ENCODE measurements at places on chromosomes 6 and 20.

GRCh38 chr20:51303731-51304670 lies 238.5 kb downstream of the NFATC2 start:
- DNase-seq = no peak

DNA sequence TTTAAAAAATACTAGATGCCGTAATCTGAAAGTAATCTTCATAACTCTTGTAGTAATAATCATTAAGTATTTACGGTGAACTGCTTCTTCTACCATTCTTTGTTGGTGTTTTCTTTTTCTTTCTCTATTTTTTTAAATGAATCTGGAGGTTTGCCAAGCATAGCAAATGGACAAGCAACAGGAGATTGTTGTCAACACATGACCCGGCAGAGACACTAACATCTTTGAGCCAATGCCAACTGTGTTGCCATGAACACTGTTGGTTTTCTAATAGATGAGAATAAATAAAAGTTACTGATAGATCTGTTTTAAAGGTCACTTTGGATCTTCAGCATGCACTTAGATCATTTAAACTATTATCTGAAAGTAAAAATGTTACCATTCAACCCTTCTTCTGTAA lies 523.6 kb upstream of the EYS start:
- DNase-seq = no peak

DNA sequence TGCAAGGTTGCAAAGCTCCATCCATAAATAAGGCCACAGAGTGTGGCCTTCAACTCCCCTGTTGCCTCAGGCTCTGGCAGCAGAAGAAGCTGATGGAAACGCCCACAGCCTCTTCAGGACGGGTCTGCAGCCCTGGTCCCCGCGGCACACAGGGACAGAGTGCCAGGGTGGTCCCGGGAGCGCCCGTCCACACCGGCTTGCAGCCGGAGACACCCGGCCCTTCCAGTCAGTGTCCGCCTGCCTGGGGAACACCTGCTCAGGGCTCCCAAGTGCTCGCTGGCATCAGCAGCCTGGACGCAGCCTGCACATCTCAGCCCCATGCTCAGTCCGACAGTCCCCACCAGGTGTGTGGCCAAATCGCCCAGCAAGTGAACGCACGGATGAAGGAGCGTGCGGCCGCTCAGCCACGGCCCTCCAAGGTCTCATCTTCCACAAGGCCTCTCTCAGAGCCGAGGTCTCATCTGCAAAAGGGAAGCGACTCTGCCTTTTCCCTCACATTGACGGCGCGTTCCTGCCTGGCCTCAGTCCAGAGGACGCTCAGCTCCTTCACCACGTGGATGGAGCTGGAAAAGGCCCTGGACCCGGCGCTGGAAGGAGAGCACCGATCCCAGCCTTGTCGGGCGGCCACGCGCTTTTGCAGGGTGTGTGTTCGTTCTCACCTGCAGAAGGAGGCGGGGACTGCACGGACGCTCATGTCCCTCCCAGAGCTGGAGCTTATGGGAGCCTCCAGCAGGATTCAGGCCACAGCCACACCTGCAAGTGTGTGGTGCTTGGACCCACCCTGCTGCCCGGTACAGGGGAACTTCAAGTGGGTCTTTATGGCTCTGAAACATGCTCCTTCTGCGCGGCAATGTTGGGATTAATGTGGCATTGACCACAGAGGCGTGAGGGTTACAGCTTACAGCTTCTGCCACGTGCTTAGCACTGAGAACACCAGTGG lies 180.4 kb downstream of the DLL1 start:
- DNase-seq = no peak

DNA sequence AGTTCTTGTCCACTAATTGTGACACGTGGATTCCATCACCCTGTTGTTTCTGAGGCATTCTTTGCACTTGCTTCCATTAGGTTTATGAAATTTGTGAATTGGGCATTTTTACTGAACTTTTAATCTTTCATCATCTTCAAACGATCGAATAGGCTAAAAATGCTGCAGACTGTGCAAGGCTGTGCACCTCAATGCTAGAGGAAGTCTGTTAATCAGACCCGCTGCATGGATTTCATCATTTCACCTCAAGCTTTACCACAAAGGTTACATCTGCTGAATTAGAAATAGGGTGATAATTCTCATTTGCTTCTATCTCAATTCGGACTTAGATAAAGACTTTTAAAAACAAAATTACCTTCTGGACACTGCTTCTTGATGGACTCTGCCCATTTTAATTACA lies 27.8 kb upstream of the F13A1 start:
- DNase-seq = no peak

DNA sequence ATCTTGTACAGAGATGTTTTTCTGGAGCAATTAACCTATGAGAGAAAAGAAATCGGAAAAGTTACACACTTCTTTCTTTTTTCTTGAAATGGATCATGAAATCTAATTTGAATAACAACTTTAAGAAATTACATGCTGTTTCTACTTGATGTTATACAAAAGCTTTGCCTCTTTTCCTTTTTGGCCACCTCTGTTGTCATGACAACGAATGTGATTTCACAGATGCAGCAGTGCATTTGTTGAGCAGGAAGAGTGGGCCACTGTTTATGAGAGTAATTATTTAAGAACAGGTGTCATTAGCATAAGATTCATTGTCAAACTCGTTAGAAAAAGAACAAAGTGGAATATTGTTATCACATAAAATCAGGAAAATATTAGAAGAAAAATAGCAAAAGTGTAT lies 148.3 kb upstream of the IMPG1 start:
- DNase-seq = no peak

- no peak for DNase-seq
These were observed 58.7 kb downstream of the GTF2H5 start for GRCh38 chr6:158226655-158227512.
